ENCODE measurements at places on chromosomes 4 and X. TPM values are rescaled to one million over a fixed set of nuclear protein-coding genes. Genes with fewer than 3 reads are reported as not detected.

Gene BEX1
- 0.81 TPM for total RNA-seq

DNA sequence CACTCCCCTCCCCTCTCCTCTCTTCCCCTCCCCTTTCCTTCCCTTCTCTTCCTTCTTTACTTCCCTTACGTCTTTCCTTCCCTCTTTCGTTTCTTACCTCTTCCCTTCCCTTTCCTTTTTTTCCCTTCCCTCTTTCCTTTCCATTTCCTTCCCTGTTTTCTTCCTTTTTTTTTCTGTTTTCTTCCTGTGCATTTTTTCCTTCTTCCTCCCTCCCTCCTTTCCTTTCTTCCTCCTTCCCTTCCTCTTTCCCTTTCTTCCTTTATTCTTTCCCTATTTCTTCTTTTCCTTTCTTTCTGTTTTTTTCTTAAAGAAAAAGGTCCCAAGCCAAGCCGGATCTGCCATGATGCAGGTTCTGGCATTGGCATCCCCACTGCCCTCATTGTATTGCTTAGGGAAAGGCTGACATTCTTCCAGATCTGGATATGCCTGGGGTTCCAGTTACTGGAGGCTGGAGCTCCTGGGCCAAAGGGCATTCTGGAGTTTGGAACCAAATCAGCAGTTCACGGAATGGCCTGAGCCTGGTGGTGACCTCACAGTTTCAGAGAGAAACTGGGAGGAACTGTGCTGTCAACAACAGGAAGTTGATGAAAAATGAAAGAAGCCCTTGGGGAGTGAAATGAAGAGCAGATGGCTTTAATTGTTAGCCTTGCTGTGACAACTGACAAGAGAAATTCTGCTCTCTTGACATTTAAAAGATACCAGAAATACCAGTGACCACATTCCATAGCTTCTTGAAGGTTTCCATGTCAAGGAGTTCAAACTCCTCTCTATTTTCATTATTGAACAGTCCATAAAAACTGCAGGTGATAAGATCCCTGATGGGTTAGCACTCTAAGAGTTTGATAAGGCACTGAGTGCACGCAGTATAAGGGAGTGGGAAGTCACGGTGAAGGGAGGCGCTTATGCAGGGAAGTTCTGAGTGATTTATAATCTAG lies 622.1 kb downstream of the SPRY1 start:
- no peaks in the 10 kb centered on the region for H3K27me3 ChIP-seq
- no peak for DNase-seq
- no peaks in the 10 kb centered on the region for H3K36me3 ChIP-seq
- no peak overlapping the region for H3K4me3 ChIP-seq
- no peak overlapping the region for H3K27ac ChIP-seq
- H3K4me1 ChIP-seq, result no peaks in the 10 kb centered on the region

DNA sequence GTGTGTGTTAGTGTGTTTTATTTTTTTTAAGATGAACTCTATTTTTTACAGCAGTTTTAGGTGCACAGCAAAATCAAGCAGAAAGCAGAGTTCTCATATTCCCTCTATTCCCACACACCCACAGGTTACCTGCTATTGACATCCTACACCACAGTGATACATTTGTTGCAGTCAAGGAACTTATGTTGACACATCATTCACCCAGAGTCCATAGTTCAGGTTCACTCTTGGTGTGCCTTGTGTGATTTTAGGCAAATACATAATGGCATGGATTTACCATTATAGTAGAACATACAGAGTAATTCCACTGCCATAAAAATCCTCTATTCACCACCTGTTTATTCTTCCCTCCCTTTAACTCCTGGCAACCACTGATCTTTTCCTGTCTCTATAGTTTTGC lies 28.7 kb downstream of the DIAPH2 start:
- no peak overlapping the region for H3K27ac ChIP-seq
- H3K36me3 ChIP-seq, result no peaks in the 10 kb centered on the region
- DNase-seq, result no peak

DNA sequence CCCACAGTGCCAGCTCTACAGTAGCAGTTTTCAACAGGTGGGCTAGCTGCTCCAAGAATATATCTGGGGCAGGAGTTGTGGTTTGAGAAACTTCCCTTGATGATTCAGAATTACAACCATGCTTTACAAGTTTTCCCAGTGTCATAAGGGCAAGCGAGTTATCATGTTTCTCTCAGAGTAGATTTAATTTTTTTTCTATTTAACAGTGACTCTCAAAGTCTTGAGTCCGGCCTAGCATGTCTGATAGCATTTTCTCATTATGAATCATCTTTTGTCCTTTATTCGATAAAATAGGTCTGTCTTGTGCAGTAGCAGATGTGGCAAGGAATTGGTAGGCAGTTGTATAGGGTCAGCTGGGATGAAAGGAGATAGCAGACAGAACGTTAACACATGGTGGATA lies 62.2 kb upstream of the SPANXD start:
- no peak overlapping the region for H3K4me3 ChIP-seq
- DNase-seq, result no peak
- H3K4me1 ChIP-seq, result no peaks in the 10 kb centered on the region
- H3K36me3 ChIP-seq, result no peaks in the 10 kb centered on the region
- H3K27me3 ChIP-seq, result no peaks in the 10 kb centered on the region
- H3K27ac ChIP-seq, result no peak overlapping the region

- no peaks in the 10 kb centered on the region for H3K27me3 ChIP-seq
- peaks cover 8% of the 10 kb centered on the region for H3K4me1 ChIP-seq
- no peak overlapping the region for H3K27ac ChIP-seq
- no peaks in the 10 kb centered on the region for H3K36me3 ChIP-seq
- H3K4me3 ChIP-seq, result no peak overlapping the region
Measured at GRCh38 chrX:9285342-9285771, 179.5 kb upstream of the TBL1X start.

DNA sequence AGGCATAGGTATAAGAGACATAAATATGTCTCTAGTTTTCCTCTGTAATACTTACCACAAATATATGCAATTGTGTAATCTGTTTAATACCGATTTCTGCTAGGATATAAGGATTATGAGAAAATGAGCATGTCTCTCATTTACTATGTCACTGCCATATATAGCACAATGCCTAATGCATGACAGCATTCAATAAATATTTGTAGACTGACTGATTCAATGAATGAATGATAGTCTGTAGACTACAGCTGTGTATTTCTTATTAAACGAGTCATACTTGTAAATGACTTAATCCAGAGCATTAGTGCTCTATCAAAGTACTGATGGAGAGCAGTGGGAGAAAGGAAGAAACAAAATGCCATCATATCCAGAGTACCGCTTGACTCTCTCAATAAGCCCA lies 175.6 kb downstream of the PPP3CA start:
- no peak overlapping the region for H3K27ac ChIP-seq
- H3K36me3 ChIP-seq, result no peaks in the 10 kb centered on the region
- no peaks in the 10 kb centered on the region for H3K27me3 ChIP-seq
- DNase-seq, result no peak
- H3K4me3 ChIP-seq, result no peak overlapping the region

DNA sequence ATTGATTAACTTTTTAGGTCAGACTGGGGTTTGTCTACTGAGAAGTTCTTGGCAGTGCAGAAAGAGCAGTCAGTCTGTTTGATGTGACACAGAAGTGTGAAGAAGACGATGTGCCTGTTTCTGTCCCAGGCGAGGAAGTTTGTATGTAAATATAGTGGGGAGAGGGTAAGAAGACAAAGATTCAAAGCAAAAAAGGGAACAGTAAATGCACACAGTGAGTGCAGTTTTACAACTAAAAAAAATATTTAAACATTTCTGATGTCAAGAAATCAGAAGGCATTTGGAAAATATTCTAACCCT lies 264.9 kb downstream of the RAPGEF2 start:
- H3K4me1 ChIP-seq, result peaks cover 7% of the 10 kb centered on the region
- no peak overlapping the region for H3K27ac ChIP-seq
- no peaks in the 10 kb centered on the region for H3K36me3 ChIP-seq
- H3K27me3 ChIP-seq, result peaks cover 26% of the 10 kb centered on the region
- H3K4me3 ChIP-seq, result no peak overlapping the region

- no peaks in the 10 kb centered on the region for H3K27me3 ChIP-seq
- no peaks in the 10 kb centered on the region for H3K4me1 ChIP-seq
- no peak overlapping the region for H3K4me3 ChIP-seq
- no peaks in the 10 kb centered on the region for H3K36me3 ChIP-seq
Measured at GRCh38 chrX:119488749-119489148, 20.5 kb downstream of the SLC25A5 start.

Gene F8A3
- 17.4 TPM for total RNA-seq

DNA sequence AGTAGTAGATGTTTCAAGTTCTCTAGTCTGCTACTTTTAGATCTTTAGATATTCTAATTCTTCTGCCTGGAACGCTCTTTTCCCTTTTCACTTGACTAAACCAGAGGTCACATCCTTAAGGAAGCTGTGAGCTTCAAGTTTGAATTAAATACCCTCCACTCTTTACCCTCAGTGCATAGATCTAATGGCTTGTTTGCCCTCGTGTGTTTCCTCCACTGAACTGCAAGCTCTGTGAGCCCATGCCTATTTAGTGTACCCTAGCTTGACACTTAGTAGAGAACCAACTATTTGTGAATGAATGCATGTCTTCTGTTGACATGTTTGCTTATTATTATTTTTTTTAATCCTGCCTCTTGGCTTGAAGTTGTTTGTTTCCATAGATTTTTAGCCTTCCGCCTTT lies 138.3 kb downstream of the PDE5A start:
- no peak overlapping the region for H3K4me3 ChIP-seq
- DNase-seq, result no peak
- H3K4me1 ChIP-seq, result peaks cover 3% of the 10 kb centered on the region
- H3K27ac ChIP-seq, result no peak overlapping the region

Gene TTC29
- not detected for total RNA-seq
